NCI-H1417 treated with DMSO at 0.1 percent for 48 hours (cell line): ENCODE measurements at places on chromosomes 11 and 22.

- no peak for DNase-seq
Measured at GRCh38 chr22:22812031-22812905, 75.3 kb upstream of the IGLL5 start.

- no peak for DNase-seq
Measured at GRCh38 chr11:86115542-86116385, 46.9 kb upstream of the PICALM start.

DNA sequence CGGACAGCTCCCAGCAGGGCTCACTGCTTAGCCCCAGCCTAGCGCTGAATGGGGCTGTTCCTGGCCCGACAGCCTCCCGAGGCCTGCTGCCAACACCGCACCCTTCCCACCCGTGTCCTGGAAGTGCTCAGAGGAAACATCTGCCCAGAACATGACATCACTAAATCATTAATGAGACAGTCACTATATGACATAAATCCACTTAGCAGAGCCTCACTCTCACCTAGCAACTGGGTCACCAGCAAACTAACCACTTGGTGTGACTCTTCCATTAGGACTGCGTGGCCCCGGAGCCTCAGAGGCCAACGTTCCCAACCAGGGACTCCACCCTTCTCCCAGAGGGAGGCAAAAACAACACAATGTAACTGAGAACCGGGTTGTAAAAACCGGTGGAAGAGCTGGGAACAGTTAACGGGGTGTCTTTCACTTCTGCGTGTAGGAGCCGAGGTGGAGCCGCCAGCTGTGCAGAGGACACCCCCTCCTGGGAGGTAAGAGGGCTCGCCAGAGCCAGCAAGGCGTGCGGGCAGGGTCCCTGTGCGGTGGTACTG, 21.4 kb upstream of the PACSIN2 start:
- DNase-seq: no peak

DNA sequence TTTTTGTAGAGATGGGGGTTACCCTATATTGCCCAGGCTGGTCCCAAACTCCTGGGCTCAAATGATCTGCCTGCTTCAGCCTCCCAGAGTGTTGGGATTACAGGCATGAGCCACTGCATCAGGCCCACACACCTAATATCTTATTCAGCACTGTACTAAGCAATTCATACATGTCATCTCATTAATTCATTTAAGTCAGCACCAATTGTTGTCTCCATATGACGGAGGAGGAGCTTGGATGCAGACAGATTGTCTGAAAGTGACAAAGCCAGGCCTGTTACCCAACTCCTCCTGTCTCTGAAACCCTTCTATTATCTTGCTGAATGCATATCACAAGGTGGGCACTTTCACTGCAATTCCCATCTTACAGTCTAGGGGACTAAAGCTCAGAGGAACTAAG, 57.5 kb upstream of the ALX4 start:
- no peak for DNase-seq

DNA sequence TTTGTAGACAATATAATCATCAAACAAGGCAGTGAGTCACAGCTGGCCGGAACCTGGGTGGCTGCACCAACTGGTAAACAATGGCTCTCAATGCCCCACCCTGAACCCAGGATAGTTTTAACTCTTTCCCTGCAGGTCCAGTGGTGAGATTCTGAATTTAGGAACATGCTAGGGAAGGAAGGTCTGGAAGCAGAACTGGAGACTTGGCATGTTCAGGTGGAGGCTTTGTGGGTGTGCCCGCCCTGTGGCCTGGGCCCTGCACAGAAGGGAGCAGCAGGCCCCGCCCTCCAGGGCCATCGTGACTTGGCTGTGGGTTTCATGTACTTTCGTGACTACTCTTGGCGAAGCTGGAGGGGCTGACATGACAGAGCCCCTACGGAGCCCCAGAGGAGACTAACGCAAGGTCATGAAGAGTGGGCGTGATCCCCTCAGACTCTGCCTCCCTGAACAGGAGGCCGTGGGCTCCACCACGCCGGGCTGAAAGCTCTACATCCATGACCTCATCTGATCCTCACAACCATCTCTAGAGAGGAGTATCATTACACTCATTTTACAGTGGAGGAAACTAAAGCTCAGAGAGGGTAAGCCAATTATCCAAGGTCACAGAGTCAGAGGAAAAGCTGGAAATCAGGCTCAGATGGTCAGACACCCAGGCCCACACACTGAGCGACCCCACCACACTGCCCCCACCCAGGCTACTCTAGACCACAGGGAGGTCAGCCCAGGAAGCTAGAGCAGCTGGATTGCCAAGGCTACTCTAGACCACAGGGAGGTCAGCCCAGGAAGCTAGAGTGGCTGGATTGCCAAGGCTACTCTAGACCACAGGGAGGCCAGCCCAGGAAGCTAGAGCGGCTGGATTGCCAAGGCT, 27.3 kb downstream of the MAFF start:
- no peak for DNase-seq

- DNase-seq: no peak
Measured at GRCh38 chr11:65898656-65899355, 1.4 kb downstream of the FOSL1 start.

DNA sequence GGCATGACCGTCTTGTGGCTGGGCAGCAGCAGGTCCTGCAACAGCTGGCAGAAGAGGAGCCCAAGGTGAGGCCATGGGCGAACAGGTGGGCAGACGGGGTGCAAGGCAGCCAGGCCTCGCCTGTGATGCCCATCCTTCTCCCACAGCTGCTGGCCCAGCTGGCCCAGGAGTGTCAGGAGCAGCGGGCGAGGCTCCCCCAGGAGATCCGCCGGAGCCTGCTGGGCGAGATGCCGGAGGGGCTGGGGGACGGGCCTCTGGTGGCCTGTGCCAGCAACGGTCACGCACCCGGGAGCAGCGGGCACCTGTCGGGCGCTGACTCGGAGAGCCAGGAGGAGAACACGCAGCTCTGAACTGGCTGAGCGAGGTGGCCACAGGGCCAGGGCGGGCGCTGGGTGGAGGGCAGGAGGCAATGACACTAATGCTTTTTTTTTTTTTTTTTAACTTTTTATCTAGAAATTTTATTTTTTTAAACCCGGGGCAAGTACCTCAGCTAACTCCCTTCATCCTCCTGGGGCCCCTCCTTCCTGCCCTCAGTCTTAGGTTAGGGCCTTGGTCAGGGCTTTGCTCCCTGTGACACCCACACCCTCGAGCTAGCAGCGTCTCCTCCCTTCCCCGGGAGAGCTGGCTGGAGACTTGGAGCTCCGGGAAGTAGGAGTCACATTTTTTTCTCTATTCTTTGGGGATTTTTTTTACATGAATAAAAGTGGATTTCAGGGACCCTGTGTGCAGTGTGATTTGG, 16.0 kb downstream of the PLCB3 start:
- DNase-seq: no peak

DNA sequence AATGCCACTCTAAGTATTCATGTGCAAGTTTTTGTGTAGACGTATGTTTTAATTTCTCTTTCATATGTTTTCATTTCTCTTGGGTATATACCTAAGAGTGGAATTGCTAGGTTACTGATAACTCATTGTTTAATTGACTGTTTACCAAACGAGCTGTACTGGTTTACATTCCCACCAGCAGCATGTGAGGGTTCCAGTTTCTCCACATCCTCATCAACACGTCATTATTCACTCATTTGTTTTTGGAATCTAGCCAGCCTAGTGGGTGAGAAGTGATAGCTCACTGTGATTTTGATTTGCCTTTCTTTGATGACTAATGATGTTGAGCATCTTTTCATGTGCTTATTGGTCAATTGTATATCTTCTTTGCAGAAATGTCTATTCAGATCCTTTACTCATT, 4.0 kb downstream of the ANKRD13D start:
- DNase-seq: no peak

GRCh38 chr11:72225411-72225951, 914 bp downstream of the INPPL1 start:
- DNase-seq: no peak

GRCh38 chr22:17781319-17782031, 7.2 kb upstream of the BID start:
- DNase-seq: no peak

GRCh38 chr11:126561327-126561893, 205.9 kb downstream of the ST3GAL4 start:
- no peak for DNase-seq

- no peak for DNase-seq
Measured at GRCh38 chr11:61571869-61572268, 9.0 kb downstream of the SYT7 start.

DNA sequence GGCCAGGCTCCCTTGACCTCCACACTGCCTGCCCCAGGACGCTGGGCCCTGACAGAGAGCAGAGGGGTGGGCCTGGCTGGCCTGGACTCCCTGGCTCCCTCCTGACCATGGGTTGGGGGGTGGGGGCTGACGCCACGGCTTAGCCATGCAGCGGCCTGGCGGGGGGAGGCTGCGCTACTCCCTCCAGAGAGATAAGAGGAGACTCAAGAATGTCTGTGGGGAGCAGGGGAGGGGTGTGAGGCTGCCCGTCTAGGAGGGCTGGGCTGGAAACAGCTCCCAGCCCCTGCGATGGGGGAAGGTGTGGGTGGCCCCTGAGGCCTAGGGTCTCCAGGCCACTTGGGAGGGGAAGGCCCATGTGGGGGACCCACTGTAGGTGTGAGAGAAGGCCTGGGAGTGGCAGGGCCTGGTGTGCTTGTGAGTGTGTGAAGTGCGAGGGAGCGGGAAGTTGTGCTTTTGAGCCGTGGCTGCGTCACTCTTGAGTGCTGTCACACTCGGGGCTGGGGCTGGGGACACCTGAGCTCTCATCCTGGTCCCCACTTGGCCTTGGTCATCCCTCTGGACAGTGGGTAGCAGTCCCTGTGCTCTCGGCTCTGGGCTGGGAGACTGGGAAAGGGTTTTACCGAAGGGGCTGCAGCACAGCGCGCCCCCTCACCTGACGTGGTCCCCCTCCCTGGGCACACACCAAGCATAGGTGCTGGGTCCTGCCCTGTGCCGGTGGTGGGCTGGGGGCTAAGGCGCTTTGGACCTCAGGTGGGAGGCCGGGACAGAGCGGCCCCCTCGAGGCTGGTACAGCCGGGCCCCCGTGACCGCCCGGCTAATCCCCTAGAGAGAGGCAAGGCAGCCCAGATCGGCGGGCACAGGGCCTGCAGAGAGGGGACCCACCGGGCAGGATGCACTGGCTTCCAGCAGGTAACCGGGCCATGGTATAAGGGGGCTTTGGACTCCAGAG, 2.4 kb downstream of the MYRF start:
- DNase-seq: no peak

DNA sequence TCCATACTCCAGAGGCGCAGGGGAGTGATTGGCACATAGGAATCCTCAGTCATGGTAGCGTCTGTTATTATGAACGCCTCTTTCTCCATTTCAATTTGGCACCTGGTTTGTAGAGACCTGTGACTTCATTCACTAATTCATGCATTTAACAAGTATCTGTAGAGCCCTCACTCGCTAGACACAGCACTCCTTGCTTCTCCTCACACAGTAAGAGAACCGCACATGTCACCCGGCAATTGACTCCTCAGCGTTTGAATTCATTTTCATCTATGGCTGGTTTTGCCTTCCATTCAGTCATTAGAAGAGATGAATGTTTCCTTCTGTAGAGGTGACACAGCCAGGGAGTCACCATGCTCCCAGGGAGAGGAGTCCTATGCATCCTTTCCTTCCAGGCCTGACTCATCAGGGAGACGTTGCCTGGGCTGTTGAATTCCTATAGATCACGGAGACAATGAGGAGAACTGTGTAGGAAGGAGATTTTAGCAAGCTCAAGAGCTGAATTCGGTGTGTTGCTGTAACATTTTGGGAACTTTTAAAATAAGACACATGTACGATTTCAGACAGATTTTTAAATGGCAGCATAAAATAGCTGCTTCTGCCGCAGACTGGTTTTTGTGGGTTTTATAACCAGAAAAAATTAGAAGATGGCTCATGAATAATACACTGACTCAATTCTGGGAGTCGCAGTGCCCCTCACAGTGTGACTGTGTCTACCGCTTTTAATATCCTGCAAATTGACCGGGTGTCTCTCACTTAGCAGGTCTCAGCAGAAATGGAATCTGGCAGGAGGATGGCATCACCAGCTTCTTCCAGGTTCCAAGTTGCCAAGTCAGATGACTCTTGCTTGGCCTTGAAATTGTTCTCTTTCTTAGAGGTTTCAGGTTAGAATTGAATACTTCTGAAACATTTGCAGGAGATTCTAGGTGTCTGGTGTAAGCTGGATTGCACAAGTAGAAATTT, 44.4 kb upstream of the CLMP start:
- DNase-seq: no peak

GRCh38 chr11:126079621-126080124, 17.0 kb upstream of the CDON start:
- DNase-seq: no peak

DNA sequence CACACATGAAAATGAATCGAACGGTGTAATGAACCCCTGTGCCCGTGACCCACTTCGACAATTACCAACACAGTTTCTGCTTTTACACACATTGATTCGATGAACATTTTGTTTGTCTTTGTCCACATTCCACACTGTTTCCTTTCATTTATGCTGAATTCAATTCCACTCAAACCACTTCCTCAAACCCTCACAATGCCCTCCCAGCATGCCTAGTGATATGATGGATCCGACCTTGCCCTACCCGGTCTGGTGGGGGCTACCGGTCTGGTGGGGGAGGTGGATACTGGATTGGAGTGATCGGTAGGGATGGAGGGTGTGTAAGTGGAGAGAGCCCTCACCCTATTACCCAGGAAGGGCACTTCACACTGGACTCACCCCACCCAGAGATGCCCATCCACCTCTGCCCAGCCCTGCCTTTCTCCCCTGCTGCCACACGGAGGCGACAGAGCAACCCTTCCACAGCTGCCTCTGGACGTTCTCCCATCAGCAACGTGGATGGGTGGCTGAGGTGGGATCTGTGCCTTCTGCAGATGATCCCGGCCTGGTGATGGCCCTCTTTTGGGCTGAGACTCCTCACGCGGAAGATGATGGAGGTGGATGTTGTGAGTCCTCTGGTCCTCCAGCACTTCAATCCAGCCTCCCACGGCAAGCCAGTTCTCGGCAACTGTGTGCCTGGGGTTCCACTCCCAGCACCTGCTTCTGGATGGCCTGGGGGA, 33.0 kb upstream of the P2RY2 start:
- DNase-seq: no peak

- DNase-seq: no peak
Measured at GRCh38 chr11:44627911-44628729, 62.7 kb downstream of the CD82 start.

- DNase-seq: no peak
Measured at GRCh38 chr11:11841116-11841722, 553 bp upstream of the USP47 start.

DNA sequence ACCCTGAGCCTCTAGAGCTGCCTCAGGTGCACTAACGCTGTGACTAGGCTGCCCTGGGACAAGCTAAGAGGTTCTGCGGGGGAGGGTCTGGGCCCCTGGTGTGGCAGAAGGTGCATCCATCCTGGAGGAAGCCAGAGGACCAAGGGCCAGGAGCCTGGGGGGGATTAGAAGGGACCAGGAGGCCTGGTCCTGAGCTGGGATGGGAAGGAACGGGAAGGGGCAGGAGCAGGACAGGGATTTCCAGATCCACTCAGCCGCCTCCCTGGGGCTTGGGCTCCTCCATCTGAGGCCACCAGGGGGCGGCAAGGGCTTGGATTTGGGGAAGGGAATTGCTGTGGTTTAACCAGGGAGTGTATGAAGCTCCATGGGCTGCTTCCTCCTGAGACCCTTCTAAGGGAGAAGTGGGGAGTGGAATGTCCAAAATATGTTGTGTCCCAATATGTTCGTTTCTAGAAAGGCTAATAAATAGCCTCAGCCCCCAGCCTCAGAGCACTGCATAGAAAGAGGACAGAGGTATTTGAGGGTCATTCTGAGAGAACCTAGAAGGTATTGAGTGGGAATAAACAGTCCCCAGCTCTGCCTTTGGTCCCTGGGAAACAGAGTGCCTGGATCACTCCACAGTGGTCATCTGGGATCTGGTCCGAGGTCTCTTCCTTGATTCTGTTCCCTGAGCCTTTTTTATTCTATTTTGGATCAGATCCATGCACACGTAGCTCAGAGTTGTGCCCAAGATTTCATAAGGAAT, 17.4 kb upstream of the PRAME start:
- no peak for DNase-seq
